Activated naive CD8-positive, alpha-beta T cell treated with anti-CD3 and anti-CD28 coated beads, Interleukin-2, amount 10 ng/mL, durations not matched to agents 7 days and 5 days (primary cell): ENCODE measurements at places on chromosomes 6 and 20.
A peak's percentile ranks its signal among the peaks of the same experiment; 100 is the strongest.

GRCh38 chr6:166005944-166006899, 161.4 kb downstream of the TBXT start:
- peaks cover 55% of the 10 kb centered on the region for H3K27me3 ChIP-seq
- DNase-seq: no peak
- no peaks in the 10 kb centered on the region for H3K4me1 ChIP-seq
- no peaks in the 10 kb centered on the region for H3K36me3 ChIP-seq

GRCh38 chr6:40558102-40558501, 29.1 kb downstream of the LRFN2 start:
- DNase-seq: no peak
- H3K36me3 ChIP-seq: no peaks in the 10 kb centered on the region
- H3K27me3 ChIP-seq: peaks cover under 1% of the 10 kb centered on the region
- no peak overlapping the region for H3K27ac ChIP-seq
- no peak overlapping the region for H3K4me3 ChIP-seq
- peaks cover 1% of the 10 kb centered on the region for H3K4me1 ChIP-seq

DNA sequence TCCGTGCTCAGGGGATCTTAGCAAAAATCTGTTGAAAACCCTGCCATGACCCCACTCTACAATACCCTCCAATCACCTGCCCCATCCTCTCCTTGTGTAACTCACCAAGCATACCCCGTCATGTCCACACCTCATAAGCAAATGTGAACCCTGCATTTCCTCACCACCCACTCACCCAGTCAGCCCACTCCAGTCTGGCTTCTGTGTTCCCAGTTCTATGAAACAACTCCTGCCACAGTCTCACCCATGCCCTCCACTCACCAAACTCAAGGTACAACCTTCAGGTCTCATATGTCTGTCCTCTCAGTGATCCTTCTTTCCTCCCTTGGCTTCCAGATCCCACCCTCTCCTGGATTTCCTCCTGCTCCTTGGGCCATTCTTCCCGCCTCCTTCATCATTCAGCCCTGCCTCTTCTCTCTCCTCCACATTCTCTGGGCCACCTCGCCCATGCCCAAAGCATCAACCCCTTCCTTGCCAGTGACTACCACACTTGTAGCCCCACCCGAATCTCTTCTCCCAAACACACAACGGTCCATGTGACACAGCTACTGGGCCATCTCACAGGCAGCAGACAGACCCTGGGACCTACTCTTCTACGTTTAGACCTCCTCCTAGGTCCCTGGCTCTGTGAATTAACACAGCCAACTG, 8.8 kb downstream of the DDRGK1 start:
- H3K27me3 ChIP-seq: no peaks in the 10 kb centered on the region
- peaks cover 26% of the 10 kb centered on the region for H3K36me3 ChIP-seq
- peak overlapping the region; percentile 13 for H3K27ac ChIP-seq
- no peak overlapping the region for H3K4me3 ChIP-seq

- H3K36me3 ChIP-seq: no peaks in the 10 kb centered on the region
- peaks cover 10% of the 10 kb centered on the region for H3K4me1 ChIP-seq
- DNase-seq: peak; percentile 32
- H3K27me3 ChIP-seq: peaks cover 16% of the 10 kb centered on the region
- no peak overlapping the region for H3K4me3 ChIP-seq
Observed at GRCh38 chr20:57652606-57653545, 32.6 kb upstream of the ZBP1 start.

- no peak within 1 kb of the TSS for H3K4me3 ChIP-seq
- peaks cover 16% of the 10 kb centered on the region for H3K27me3 ChIP-seq
- H3K36me3 ChIP-seq: no peaks in the 10 kb centered on the region
- no peaks in the 10 kb centered on the region for H3K4me1 ChIP-seq
Observed at GRCh38 chr6:96562886-96563285, at the start of gene FHL5. TSS of gene FHL5 (plus strand) at chr6:96563128. CDS start at chr6:96603614, 40,486 bp downstream.
